ENCODE measurements at places on chromosomes 5 and 9. TPM values are rescaled to one million over a fixed set of nuclear protein-coding genes. Genes with fewer than 3 reads are reported as not detected.

Gene BARHL1
- not detected for total RNA-seq

Gene PCDHA3
- 0.28 TPM for total RNA-seq

Gene ORM2
- not detected for total RNA-seq

Gene ZNF462
- 12.9 TPM for total RNA-seq

Gene INSL4
- total RNA-seq = not detected

Measured in smooth muscle cell of bladder (primary cell).